Right ventricle myocardium superior (tissue), 1 donor: ENCODE measurements at places on chromosomes 2 and 18.

DNA sequence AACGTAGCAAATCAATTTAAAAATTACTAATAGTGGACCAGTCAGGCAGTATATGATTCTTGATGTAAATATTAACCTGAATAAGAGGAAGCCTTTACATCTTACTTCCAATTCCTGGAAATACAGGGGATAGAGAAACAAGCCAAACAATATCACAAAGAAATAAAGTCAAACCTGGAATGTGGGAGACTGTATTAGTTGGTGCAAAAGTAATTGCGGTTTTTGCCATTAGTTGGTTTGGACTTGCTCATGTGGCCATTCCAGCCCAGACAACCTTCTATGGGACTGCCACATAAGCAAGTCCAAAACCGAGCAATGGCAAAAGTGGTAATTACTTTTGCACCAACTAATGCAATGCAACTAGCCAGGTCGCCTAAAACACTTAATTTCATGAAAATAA lies 38.9 kb upstream of the YES1 start:
- DNase-seq, result no peak

DNA sequence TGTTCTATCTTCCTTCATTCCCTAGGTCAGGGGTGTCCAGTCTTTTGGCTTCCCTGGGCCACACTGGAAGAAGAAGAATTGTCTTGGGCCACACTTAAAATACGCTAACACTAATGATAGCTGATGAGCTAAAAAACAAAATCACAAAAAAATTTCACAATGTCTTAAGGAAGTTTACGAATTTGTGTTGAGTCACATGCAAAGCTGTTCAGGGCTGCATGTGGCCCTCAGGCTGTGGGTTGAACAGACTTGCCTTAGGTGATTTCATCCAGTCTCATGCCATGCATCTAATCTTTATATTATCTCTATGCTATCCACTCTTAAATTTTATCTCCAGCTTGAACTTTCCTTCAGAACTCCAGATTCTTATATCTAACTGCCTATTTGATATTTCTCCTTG lies 80.1 kb downstream of the CCDC85A start:
- DNase-seq, result no peak

DNA sequence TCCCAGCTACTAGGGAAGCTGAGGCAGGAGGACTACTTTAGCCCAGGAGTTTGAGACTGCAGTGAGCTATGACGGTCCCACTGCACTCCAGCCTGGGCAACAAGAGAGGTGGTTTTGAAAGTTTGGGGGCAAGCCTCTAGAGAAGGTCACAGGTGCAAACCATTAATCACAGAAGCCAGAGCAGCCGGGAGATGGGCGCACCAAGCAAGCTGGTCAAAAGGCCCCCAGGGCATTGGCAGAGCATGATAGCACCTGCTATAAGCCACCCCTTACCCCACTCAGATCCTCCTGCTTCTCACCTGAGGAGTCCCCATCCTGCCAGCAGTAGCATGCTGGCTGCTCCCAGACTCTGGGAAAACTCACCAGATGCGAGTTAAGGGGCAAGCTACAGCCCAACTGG lies 116.1 kb upstream of the RAB12 start:
- no peak for DNase-seq

- DNase-seq, result no peak
These were observed 14.5 kb downstream of the CNNM4 start for GRCh38 chr2:96775160-96775559.

- no peak for DNase-seq
These were observed 2.5 kb upstream of the CNDP2 start for GRCh38 chr18:74493689-74494088.

DNA sequence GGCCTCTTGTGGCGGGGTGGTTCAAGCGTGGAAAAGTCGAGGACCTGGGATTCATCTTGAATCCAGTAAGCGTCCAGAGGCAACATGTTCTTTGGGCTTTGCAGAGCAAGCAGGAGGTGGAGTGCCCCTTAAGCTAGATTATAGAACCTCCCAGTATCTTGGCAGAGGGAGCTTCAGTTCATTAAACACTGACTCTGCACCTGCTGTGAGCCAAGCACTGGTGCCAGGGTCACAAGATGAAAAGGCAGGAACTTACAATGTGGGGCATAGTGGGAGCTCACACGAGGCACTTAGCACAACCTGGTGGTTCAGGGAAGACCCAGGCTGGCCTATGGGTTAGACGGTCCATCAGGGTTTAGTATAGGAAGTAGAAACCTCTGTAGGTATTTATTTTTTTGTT lies 7.4 kb upstream of the FZD5 start:
- DNase-seq, result no peak

GRCh38 chr18:79883461-79884293 lies 67.8 kb downstream of the SLC66A2 start:
- DNase-seq, result no peak

DNA sequence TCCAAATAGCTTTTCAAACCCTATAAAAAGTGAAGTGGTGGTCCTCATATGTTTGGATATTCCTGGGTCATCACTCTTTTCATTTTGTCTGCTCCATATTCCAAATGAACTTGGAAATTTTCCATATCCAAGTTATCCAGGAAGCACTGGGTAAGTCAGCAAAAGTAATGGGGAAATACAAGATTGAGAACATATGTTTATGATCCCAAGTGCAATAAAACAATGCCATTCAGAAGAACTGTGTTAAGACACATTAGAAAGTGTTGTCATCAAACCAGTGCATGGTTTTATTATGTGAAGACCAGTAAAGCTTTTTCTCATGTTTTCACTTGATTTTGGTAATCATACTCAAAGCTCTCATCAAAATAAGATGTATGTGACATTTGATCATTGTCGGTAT lies 363.4 kb downstream of the RPRM start:
- DNase-seq, result no peak

DNA sequence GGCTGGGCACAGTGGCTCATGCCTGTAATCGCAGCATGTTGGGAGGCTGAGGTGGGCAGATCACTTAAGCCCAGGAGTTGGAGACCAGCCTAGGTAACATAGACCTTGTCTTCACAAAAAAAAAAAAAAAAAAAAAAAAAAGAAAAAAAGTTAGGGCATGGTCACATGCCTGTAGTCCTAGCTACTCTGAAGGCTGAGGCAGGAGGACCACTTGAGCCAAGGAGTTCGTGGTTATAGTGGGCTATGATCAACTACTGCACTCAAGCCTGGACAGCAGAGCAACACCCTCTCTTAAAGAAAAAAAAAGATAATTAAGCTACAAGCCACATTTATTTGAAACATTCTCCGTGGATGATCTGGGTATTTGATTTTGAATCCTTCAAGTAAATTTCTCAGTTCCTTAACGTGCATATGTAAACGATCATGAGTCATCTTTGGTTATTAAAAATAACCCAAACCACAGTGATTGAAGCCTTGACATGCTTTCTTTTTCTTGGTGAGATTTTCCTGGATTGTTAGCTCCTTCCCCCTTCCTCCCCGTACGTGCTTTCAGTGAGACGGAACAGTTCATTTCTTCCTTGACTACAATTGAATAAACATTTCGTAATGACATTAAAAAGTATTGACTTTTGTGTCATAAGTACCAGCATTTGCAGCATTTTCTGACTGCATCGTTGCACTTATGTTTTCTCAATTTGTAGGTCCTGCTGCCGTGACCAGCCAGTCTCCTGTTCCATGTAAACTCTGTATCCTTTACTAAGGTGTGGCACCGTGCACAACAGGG lies 20.3 kb downstream of the RMC1 start:
- no peak for DNase-seq

- DNase-seq, result no peak
These were observed 44.1 kb downstream of the ACAA2 start for GRCh38 chr18:49769047-49769728.

DNA sequence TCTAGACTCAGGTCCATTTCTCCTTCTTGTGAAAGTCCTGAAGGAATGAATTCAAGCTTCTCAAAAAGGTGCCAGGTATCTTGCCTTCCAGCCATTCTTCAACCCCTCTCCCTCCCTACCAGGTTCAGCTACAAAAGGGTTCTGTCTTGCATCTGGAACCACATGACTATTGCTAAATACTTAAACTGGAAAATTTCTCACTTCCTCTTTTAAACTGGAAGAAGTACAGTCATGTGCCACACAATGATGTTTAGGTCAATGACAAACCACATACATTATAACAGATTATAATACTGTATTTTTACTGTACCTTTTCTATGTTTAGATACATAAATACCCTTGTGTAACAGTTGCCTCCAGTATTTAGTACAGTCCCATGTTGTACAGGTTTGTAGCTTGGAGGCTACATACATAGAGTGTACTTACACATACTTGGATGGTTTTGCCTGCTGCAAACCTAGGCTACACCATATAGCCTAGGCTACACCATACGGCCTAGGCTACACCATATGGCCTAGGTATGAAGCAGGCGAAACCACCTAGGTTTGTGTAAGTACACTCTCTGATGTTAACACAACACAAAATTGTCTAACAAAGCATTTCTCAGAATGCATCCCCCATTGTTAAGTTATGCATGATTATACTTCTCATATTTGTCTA lies 142.0 kb upstream of the DNMT3A start:
- no peak for DNase-seq

GRCh38 chr2:204673877-204674276 lies 128.6 kb downstream of the PARD3B start:
- no peak for DNase-seq

DNA sequence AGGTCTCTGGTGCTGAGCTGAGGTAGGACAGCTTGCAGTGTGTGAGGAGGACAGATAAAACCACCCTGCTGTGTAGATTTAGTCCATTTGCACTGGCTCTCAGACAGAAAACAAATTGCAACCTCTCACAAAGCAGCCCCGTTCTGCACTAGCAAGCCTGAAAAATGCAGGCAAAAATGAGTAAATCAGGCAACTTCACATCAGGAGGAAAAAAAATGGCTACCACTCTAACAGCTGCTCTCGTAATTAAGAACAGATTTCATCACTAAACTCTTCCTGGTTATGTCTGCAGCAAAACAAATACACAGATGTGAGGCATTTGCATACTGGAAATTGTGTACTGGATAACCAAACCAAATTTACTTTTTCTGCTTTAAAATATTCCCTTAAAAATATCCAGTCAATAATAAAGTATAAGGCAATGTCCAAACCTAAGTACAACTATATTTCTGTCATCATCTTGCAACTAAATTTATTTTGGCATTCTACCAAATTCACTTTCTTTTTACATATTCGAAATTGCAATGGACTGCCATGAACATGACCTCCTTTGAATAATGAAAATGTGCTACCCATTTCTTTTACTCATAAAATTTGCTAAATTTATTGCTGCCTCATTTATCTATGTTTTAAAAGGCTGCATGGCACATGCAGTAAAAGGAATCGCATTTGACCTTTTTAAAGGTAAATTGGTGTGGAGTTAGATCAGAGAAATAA lies 157.4 kb downstream of the AFF3 start:
- DNase-seq, result no peak
